MM.1S (cell line): ENCODE measurements at places on chromosomes 7 and 10.

GRCh38 chr7:155780884-155781283 lies 31.4 kb downstream of the SHH start:
- DNase-seq: no peak

DNA sequence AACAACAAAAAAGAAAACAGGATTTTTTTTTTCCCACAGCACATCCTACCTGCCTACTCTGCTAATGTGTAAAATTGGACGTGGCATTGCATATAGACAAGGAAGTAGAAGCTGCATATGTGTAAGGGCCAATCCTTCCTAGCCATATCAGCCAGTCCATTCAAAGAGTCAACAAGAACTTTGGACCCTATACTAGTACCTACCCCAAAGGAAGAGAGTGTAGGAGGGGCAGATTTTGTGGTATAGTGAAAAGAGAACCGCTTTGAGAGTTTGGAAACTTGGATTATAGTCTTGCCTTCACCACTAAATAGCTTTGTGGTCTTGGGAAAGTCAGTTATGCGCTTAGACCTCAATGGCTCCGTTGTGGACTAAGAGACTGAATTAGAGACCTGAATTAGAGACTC lies 12.1 kb upstream of the MCU start:
- DNase-seq: no peak

GRCh38 chr7:37495574-37496184 lies 47.0 kb upstream of the ELMO1 start:
- peak; percentile 48 for DNase-seq

DNA sequence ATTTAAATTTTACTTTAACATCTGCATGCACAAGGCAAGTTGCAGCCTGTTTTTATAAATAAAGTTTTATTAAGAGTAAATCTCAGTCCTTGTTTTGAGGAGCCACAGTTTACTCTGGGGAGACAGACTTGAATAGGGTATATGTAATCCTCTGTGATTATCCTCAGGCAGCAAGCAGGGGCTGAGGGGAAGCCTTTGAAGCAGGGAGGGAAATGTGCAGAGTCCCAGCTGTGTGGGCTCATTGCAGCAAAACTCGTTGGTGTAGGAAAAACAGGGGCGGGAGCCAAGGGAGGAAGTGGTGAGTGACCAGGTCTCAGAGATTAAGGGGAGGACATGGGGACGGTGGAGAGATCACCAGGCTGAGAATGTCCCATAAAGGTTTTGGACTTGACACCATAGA lies 34.3 kb upstream of the SMC3 start:
- no peak for DNase-seq

DNA sequence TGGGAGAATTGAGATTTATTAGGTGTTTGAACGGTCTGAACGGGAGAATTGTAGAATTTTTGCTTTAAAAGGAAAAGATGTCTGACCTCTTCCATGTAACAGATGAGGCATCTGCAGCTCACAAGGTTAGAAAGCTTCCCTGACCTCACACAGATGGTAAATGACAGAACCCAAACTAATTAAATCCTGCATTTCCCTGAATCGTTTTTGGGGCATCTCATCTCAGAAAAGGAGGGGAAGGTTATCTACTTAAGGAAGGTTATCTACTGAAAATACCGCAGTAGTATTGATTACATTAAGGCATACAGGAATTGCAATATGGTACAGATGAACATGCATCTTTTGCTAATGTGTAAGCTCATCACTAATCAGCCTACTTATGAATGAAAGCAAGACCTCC lies 278.3 kb downstream of the CCDC3 start:
- DNase-seq: no peak

- DNase-seq: peak; percentile 14
These were observed 297.3 kb upstream of the LYZL1 start for GRCh38 chr10:28991333-28992270.

DNA sequence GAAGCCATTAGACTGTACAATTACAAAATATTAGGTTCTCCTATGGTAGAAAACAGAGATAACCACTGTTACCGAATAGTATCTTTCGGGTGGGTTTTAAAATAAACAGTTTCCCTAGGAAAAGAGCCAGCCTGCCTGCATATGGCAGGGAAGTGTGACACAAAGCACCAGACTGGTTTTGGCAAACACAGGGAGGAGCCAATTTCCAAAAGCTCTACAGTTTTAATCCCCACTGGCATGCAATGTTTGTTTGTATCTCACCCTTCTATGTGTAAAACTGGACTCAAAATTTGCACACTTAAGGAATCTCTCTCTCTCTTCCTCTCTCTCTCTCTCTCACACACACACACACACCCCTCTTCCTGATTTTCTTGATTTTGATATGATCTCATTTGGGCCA lies 261.7 kb downstream of the ETV1 start:
- DNase-seq: no peak

DNA sequence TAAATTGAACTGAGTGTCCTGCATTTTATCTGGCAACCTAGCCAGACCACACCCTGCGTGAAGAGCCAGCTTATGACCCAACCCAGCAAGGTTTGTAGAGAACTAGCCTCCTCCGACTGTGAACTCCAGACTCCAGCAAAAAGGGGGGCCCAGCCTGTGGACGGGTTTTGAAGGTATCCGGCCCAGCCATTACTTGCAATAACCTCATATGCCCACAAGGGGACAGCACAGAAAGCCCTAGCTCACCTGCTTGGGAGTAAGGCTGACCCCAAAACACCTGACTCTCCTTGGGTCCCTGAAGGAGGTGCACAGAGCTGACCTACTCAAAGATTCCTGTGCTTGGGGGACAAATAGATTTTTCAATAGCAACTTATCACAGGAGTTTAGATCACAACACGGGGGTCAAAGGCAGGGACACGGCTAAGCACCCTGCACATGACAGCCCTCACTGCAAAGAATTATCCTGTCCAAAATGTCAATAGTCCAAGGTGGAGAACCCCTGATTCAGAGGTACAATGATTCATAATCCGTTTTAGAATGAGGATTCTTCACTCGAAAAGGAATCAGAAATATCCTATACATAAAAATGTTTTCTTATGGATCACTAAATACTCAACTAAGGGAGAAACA lies 4.6 kb downstream of the TRPV6 start:
- DNase-seq: peak; percentile 67

GRCh38 chr10:126803394-126803793 lies 101.8 kb upstream of the DOCK1 start:
- DNase-seq: no peak

DNA sequence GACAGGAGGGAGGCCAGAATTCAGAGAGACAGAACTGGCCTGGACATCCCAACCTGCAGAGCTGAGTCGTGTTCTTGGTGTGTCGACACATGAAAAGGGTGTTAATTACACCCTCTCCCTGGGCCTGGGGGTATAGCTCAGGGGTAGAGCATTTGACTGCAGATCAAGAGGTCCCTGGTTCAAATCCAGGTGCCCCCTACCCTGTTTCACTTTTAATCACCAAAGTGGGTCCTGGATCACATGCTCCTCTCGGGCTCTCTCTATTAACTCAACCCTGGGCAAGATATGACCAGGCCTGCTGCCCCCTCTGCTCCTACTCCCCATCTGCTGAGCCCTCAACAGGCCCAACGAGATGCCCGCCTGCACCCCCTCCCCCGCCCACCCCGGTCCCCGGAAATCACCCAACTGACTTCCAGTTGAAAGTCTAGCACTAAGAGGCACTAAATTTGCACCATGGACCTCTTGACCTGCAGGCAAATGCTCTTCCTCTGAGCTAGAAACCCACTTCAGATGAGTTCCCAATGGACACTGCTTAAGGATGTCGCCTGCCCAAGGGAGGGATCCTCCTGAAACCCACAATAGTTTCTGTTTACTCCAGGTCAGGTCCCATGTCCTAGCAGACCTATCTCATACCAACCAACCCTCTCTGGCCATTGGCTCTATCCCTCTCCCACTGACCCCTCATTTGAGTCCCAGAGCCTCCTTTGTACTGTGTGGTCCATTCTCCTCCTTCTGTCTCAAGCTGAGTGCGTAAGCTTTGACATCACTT lies 137.6 kb downstream of the ZNF467 start:
- DNase-seq: no peak

GRCh38 chr10:119268871-119269506 lies 61.6 kb downstream of the GRK5 start:
- peak; percentile 31 for DNase-seq

GRCh38 chr7:16587790-16588189 lies 57.8 kb downstream of the ANKMY2 start:
- no peak for DNase-seq

DNA sequence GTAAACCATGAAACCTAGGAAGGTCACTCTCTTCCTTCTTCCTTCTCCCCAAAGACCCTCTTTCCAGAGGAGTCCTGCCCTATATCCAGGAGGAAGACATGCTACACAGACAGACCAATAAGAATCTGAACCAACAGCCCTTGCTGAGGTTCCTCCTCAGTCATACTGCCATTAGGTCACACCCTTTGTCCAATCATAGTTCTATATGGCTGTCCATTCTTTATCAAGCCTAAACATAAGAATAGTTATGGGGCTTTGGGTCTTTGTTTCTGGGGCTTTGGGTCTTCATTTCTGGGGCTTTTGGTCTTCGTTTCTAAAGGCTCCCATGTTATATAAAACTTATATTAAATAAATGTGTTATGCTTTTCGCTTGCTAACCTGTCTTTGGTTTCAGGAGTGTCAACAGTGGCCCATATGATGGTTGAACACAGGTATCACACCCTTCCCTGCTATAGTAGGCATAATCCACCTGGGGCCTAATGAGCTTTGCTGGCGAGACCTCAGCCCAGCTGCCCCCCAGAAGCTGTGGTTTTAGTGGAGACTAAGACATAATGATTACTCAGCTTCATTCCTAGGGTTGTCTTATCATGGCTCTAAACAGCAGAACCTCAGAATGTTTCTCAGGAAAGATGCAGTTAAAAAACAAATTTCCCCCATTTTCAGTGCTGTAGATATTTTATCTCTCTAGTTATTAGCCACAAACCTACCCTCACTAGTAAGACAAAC lies 91.6 kb downstream of the ELMO1 start:
- DNase-seq: no peak

DNA sequence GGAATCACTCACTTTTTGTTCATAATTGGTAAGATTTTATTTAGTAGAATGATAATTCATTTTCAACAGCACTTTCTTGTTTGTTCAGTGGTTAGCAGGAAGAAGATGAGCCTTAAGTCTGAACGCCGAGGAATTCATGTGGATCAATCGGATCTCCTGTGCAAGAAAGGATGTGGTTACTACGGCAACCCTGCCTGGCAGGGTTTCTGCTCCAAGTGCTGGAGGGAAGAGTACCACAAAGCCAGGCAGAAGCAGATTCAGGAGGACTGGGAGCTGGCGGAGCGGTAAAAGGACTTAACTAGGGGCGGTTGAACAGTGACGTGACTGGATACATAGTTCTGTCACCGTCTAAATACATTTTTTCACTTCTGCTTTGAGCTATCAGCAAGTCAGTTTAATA lies 31.3 kb downstream of the RABGEF1 start:
- DNase-seq: no peak

DNA sequence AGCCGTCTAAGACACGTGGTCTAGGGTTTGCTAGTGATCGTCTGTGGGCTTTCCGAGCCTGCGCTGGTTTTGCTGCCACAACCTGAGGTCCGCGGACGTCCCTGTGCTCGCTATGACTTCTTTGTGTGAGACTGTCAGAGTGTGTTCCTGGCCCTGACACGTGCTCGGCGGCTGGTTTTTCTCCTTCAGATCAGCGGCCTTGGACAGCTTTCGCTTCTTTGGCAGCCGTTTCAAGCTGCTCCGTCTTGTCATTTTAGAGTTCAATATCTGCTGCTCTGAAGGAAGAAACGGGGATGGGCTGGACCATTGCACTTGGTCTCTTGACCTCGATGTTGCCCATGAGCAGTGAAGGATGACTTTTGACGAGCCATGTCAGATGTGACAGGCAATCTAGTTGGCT lies 147.3 kb downstream of the MGMT start:
- no peak for DNase-seq

DNA sequence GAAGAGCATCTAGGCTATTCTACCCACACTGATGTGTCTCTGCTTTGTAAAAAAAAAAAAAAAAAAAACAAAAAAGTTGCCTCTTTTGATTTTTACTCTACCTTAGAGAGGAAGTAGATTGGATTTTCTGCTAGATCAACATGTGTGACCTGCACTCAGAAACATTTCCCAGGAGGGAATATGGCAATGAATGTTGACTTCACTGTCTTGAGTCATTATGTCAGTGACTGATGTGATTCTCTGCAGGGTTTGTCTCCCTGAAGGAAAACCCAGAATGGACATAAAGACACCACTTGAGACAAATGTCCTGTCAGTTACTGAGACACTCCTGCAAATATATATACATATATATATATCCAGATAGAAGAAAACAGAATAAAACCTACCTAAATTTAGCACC lies 370.3 kb downstream of the BMPER start:
- no peak for DNase-seq

DNA sequence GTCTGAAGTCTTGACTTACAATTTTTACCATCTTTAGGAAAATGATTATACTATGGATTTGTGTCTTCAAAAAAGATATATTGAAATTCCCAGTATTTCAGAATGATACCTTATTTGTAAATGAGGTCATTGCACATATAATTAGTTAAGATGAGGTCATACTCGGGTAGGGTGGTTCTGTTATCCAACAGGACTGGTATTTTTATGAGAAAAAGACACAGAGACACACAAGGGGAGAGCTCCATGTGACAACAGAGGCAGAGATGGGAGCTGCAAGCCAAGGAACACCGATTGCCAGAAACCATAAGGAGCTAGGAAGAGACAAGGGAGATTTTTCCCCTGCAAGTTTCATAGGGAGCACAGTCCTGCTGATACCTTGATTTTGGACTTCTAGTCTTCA lies 356.9 kb downstream of the ARL4A start:
- DNase-seq: no peak

DNA sequence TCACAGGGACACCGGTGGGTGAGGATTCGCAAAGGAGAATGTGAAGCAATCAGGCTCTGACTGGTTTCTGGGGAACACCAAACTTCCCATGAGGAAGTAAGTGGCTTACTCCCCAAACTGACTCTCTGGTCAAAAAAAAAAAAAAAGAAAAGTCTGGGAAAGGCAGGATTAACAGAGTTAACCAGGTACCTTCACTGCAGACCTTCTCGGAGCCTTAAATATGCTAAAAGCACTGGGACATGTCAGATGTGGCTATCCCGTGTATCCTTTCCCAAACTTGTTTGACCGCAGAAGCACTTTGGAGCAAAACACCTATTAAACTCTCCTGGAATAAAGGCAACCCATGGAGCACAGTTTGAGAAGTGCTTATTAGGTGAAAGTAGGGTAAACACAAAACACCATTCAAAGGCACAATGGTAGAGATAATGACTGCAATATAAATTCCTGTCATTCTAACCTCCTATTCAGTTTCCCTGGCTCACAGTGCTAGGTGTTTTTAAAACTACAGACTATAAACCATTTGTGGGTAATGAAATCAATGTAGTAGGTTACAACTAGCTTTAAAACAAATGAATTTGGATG lies 44.1 kb upstream of the MXI1 start:
- DNase-seq: no peak

GRCh38 chr7:107128748-107129147 lies 40.1 kb upstream of the HBP1 start:
- DNase-seq: no peak

DNA sequence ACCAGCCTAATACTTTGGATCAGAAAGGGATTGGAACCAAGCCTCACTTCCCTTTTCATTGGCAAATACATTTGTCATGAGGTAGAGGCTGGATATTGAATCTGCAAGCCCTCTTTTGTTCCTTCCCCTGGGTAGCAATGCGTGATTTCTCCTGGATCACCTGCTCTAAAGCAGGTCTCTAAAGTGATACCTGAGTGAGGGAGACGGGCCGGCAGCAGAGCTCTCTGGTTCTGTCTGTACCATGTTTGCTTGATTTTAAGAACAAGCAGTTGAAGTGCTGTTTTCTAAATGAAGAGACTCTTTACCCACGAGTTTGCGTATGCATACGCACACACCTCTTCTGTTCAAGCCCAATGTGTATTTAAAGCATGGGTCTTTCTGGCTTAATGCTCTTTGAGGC lies 41.1 kb downstream of the GARS1 start:
- no peak for DNase-seq
